ENCODE measurements at places on chromosomes 1 and 21.

GRCh38 chr1:200710166-200710565 is 28.5 kb upstream of the CAMSAP2 start:
- DNase-seq = no peak

DNA sequence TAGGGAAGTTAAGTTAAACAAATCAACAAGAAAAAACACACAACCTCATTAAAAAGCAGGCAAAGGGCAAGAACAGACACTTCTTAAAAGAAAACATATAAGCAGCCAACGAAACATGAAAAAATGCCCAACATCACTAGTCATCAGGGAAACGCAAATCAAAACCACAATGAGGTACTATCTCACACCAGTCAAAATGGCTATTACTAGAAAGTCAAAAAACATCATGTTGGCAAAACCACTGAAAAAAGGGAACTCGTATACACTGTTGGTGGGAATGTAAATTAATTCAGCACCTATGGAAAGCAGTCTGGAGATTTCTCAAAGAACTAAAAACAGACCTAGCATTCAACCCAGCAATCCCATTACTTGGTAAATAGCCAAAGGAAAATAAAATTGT is 51.1 kb downstream of the HSF2BP start:
- peak; percentile 51 for DNase-seq

DNA sequence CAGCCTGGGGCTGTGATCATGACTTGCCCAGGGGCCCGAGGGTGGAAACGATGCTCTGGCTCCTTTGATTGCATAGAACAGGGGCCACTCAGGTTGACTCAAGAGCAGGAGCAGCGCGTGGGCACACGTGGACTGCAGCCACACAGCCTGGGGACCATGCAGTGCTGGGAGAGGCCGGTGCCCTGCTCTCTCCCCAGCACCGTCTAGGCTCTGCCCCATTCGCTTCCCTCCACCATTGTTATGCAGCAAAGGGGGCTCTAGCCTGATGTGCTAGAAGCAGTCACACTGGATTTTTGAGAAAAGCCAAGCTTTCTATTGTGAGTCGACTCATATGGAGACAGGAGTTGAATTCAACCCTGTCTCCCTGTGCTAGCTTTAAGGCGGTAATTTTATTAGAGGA is 8.7 kb downstream of the PINK1 start:
- no peak for DNase-seq

DNA sequence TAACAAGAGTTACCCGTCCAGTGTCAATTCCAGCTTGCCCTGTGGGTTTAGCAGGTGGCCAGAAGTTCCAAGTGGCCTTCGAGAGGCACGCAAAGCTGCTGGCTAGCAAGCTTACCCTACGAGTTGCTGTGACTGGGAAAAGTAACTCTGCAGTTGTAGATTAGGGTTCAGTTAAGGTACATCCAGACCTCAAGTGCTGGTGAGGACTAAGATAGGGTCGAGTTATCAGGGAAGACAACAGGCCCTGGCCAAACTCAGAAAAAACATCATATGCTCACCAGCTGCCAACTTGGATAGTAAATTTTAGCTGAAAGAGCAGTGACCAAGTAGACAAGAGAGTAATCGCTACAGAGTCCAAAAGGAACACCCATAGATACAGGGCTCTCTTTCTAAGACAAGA is 27.7 kb upstream of the LRRC7 start:
- no peak for DNase-seq

- no peak for DNase-seq
Observed at GRCh38 chr1:70979313-70979712, 68.3 kb downstream of the PTGER3 start.

GRCh38 chr1:157077394-157077793 is 22.2 kb downstream of the ETV3L start:
- DNase-seq = no peak

- no peak for DNase-seq
Observed at GRCh38 chr21:25813917-25814316, 79.1 kb downstream of the GABPA start.

DNA sequence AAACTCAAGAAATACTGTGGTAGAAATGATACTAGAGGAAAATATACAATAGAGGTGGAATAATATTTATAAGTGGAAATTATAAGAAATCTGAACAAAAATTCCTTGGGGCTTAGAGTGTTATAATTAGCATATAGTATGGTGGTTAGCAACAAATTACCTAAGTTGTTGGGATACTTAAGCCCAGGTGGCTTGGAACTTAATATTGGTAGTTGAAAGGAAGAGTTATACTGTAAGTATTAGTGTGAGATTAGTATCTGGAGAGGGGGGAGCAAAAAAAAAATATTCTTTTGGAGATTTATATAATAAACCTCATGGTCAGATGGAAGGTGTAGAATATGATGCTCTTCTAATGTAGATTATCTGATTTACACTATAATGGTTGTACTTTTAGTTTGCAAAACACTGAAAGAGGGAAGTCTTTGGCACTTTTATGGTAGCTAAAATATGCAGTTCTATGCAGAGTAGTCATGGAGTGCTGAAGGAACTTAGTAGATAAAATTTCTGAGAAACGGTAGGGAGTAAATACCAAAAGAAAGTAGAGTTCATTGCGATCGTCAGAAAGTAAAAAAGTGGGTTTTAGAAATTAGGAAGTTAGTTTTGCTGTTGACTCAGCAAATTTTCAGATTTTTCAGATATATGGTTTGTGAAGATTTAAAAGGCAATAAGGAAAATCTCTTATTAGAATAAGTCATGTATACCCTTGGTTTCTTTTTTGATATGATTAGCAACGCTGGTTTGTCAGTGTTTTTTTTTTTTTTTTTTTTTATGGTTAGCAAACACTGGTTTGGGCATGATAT is 45.7 kb downstream of the MTF2 start:
- no peak for DNase-seq

DNA sequence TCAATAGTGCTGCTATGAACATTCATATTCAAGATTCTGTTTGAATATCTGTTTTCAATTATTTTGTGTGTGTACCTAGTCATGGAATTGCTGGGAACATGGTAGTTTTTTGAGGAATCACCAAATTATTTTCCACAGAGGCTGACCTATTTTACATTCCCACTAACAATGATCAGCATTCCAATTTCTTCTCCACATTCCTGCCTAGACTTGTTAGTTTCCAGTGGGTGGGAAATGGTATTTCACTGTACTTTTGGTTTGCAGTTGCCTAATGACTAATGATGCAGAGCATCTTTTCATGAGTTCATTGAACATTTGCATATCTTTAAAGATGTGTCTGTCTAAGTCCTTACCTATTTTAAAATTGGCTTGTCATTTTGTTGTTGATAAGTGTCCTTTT is 1182.6 kb upstream of the B3GALT2 start:
- no peak for DNase-seq

- DNase-seq = no peak
Observed at GRCh38 chr1:14485285-14485684, 113.2 kb upstream of the KAZN start.

Measured in PC-3 (cell line).